ENCODE measurements at places on chromosomes 16 and 17. TPM values are rescaled to one million over a fixed set of nuclear protein-coding genes. Genes with fewer than 3 reads are reported as not detected.
A peak's percentile ranks its signal among the peaks of the same experiment; 100 is the strongest.

GRCh38 chr16:89341279-89341678 lies 123.8 kb downstream of the ZNF778 start:
- DNase-seq = no peak

- no peak for DNase-seq
Measured at GRCh38 chr16:69466547-69466946, 42.1 kb downstream of the CYB5B start.

- DNase-seq = no peak
Measured at GRCh38 chr17:62679866-62680377, 52.5 kb downstream of the MRC2 start.

- DNase-seq = no peak
Measured at GRCh38 chr17:8468980-8469379, 33.3 kb downstream of the NDEL1 start.

GRCh38 chr17:45689451-45689850 lies 94.7 kb upstream of the CRHR1 start:
- no peak for DNase-seq

DNA sequence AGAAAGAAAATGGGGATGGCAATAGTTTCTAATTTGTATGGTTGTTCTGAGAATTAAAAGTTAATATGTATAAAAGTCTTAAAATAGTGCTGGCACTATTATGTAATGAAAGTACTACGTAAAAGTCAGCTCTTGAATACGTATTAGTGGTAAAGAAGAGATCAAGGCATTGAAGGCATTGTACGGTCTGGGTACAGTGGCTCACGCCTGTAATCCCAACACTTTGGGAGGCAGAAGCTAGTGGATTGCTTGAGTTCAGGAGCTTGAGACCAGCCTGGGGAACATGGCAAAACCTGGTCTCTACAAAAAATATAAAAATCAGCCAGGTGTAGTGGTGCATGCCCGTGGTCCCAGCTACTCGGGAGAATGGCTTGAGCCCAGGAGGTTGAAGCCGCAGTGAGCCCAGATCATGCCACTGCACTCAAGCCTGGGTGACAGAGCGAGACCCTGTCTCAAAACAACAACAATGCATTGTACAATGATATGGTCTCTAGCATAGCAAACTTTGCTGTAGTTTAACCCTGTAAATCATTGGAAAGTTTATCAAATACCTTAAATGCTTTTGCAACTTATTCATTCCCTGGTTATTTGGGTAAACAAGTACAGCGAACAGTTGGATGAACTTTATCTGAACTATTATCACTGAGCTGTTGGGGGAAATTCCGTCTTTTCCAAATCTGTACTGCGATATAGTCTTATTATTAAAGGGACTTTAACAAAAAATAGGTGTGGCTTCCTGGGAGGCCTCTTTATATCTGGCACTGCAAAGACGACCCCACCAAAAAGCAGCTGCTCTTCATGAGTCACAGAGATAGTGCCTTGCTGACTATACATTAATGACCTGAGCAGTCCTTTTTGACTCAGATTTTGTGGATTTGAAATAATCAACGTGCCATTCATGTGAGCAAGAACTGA lies 73.6 kb downstream of the GPRC5B start:
- DNase-seq = peak; percentile 67

DNA sequence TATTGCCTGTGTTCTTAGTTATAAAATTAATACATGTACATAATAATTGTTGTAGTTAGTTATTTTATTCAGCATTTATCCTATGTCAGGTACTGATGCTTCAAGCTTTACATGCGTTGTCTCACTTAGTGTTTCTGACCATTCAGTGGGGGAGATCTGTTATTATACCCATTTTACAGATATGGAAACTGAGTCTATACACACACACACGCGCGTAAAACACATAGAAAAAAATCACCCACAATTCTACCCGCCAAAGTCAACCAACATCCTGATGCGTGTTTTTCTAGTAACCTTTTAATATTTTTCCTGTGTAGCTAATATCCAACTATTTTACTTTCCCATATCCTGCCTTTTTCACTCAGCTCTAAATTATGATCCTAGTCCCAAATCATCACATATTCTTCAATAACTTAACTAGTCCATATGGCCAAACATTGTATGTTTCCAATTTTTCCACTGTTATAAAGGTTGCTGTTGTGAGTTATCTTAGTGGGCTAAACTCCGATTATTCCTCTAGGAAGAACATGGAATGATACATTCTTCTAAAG lies 48.4 kb downstream of the BMERB1 start:
- DNase-seq = no peak

DNA sequence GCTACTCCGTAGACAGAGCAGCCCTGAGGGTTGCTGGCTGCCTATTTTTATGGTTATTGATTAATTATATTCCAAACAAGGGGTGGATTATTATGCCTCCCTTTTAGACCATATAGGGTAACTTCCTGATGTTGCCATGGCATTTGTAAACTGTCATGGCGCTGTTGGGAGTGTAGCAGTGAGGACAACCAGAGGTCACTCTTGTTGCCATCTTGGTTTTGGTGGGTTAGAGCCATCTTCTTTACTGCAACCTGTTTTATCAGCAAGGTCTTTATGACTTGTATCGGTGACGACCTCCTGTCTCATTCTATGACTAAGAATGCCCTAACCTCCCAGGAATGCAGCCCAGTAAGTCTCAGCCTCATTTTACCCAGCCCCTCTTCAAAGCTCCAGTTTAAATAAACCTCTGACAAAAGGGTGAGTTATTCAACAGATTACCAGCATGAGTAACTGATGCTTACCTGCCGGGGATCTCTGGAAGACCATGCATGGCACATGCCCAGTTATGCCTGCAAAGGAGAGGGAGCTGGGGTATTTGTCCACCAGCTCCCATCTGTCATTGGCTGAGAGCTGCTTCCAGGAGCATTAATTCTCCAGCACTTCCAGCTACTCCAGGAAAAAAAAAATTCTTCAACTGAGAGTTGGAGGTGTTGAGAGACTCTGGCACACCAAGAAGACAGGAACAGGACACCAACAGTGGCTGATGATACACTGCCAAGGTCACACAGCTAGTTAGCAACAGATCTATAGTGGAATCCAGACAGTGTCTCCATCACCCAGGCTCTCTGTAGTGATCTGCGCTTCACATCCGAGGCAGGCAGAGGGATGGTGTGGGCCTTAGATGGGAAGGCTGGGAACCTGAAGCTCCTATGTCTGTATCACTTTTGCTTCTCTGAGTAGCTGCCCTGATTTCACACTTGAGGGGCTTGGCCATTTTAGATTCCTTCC lies 36.6 kb upstream of the IL21R start:
- DNase-seq = peak; percentile 55

DNA sequence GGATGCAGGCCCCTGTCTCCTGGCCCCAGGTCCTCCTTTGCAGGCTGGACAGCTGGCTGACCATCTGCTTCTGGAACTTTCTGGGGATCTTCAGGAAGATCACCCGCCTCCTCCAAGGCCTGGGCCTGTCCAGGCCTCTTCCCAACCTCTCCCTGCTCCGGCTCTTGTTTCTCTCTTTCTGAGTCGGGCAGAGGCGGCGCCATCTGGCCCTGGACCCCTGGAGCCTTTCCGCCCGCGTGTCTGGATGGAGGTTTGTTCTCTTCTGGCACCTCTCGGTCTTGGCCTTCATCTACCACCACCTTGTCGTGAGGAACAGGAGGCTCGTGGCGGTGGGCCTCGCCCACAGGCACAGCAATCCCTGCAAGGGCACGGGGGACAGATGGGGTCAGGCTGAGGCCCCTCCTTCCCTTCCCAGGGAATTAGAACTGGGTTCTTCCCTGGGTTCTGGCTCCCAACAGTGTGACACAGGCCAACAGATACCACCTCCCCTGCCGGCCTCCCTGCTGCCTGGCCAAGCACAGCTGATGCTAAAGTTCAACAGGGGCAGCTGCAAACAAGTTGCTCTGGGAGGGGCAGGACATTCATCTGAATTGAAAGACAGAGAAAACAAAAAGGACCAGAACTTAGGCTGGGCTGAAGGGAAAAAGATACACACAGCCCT lies 13.3 kb downstream of the NDUFAF8 start:
- DNase-seq = no peak

DNA sequence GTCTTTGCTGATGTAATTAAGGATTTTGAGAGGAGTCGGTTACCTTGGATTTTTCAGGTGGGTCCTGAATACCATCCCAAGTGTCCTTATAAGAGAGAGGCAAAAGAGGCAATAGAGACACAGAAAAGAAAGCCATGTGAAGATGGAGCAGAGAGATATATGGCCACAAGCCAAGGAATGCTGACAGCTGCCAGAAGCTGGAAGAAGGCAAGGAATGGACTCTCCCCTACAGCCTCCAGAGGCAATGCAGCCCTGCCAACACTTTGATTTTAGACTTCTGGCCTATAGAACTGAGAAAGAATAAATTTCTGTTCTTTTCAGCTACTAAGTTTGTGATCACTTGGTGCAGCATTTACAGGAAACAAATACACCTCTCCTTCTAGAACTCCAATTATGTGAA lies 8.2 kb upstream of the RNFT1 start:
- DNase-seq = peak; percentile 3

- no peak for DNase-seq
Measured at GRCh38 chr17:74354123-74354522, 7.5 kb downstream of the BTBD17 start.

DNA sequence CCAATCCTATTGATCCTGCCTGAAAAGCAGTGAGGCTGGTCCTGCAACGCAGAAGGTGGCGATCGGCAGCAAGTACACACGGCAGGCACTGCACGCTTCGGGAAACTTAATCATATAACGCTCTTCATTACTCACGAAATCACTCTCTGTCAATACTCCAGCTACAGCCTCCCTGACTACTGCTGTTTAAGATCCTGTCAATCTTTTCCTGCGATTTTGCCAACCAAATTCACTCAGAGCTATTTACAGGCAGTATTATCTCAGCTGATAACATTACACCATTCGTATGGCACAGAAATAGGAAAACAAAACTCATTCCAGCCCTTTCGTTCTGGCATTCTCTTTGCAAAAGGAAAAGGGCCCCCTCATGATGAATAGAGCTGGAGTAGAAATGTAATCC lies 262.4 kb upstream of the CDH8 start:
- no peak for DNase-seq

DNA sequence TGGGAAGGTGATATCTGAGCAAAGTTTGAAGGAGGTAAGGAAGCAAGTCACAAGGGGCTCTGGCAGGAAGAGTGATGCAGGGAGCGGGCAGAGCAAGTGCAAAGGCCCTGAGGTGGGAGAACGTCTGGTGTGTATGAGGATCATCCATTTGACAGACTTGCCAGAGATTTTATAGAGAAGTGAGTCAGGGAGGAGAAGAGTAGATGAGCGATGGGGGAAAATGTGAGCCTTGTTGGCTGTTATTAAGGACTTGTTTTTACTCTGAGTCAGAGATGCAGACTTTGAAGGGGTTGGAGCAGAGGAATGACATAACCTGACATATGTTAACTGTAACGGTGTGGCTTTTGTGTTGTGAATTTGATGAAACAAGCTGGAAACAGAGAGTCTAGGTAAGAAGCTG lies 3.5 kb upstream of the CLEC10A start:
- no peak for DNase-seq

GRCh38 chr17:45775148-45775547 lies 9.0 kb upstream of the CRHR1 start:
- DNase-seq = no peak

DNA sequence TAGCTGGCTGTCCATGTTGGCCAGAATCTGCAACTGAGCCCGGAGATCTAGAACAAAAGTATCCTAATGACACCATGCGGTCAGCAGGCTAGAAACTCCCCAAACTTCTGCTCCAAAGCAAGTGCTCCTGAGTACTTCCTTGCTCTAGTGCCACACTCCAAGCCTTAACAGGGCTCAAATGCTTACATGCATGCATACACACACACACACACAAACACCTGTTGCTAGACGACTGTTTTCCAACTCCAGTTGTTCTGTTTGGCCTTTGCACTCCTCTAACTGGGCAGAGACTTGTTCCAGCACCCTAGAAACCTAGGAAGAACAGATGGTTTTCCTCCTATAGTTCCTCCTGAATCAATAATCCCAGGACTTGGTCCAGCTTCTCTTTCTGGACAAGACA lies 7.7 kb upstream of the ALDOC start:
- DNase-seq = no peak

DNA sequence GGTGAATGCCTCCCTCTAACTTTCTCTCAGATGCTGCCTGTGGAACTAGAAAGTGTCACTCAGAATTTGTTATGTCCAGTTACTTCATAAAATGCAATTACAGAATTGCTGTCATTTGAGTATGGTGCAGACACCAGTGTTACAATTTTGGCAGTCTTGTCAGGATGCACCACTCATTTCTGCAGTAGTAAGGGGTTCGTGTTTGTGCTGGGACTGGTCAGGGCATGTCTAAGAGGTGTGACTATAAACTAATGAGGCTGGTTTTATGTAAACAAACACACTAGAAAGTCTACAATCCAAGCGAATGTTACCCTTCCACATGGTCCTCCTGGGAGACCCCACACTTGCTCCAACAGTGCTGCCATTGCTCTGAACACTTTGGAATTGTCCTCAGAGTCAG lies 206.2 kb downstream of the ANKFN1 start:
- no peak for DNase-seq

DNA sequence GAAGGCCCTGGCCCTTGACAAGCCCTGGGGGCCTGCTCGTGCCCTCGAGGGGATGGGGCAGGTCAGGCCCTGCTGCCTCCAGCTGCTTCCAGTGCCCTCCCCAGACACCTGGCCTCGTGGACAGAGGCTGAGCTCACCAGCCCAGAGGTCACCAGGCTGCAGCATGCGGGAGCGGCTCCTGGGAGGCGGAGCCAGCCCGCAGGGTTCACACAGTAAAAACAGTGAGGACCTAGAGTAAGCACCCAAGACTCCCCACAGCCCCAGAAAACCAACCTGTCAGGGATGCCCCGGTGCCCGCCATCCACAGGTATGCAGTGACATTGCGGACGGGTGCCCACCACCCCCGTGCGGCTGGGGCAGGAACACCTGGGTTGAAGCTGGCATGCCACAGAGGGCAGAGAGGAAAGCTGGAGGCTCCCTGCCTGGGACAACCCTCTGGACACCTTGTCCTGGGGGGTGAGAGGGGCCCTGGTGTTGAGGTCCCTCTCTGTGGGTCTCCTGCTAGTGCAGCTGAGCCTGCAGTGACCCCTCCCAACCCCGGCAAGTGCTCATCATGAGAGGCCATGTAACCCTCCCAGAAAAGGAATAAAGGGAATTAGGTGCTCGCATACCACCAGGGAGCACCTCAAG lies 62.1 kb downstream of the LMF1 start:
- DNase-seq = no peak

DNA sequence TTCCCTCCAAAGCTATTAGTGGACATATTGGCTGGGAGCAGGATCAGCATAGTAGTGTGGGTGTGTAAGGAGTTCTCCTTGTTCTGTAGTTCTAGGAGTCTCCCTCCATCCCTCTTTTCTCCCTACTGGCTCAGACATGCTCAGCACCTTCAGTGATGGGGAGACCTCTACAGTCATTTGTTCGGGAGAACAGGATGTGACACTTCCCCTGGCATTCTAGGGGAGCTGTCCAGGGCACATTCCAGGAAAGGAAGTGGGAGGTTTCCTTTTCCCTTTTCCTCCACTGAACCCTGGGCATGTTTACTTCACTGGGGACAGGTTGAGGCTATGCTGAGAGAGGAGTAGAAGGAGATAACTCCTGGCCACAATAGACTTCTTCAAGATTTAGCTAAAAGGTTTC lies 86.5 kb downstream of the MYH13 start:
- no peak for DNase-seq

Gene TMEM219
- 142 TPM for total RNA-seq

Gene TMEM114
- total RNA-seq = not detected

Gene CCDC78
- 3.9 TPM for total RNA-seq

Gene GPRC5B
- 0.29 TPM for total RNA-seq

Gene PRRT2
- 2.7 TPM for total RNA-seq

Gene KRT20
- not detected for total RNA-seq

Gene UQCRC2
- total RNA-seq = 187 TPM

Gene INCA1
- 1.0 TPM for total RNA-seq

Gene ALDOC
- total RNA-seq = 8.6 TPM

Gene SEBOX
- total RNA-seq = not detected

Gene IRF8
- total RNA-seq = not detected

Data from HFFc6 (cell line).